Right renal cortex interstitium (tissue), 3 donors: ENCODE measurements at places on chromosomes 2 and 18. TPM values are rescaled to one million over a fixed set of nuclear protein-coding genes. Genes with fewer than 3 reads are reported as not detected.

DNA sequence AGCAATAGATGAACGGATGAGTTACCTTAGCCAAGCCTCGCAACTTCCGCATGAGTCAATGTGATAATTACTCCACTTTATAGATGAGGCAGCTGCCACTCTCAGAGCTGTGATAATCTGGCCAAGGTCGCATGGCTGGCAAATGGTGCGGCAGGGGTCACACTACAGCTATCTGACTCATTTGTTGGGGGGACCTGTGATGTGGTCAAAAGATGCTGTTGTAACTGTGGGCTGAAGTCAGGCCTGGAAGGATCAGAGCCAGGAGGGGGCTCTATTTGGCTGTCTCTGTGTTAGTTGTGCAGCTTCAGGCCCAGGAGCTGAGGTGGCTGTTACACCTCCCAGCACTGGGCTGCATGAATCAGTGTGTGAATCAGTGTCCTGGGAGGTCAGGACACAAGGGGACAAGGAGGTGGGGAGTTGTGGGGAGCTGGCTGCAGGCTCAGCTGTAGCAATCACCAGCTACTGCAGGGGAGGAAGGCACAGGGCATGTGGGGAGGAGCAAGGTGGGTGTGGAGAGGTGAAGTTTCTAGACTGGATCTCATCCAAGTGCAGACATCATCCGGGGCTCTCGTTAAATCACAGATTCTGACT, 33.1 kb downstream of the NGEF start:
- DNase-seq, result no peak

- no peak for DNase-seq
Observed at GRCh38 chr2:232781765-232782164, 5.4 kb upstream of the KCNJ13 start.

The EFEMP1 gene
- 111 TPM for polyA plus RNA-seq

DNA sequence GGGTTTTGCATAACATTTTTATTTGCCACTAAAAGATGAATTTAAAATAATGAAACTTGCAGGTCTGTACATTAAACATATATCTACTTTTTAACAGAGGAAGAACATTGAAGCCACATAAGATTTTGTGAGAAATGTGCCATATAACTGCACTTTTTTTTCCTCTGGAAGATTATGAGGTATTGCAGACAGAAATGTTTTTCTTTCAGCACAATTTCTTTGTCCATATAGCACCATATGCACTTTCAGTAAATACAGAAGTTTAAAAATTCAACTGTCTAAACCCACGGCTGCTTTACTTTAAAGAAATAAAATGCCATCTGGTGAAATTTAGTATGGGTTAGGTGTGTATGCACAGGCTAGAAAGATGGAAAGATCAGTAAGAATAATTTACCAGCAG, 470 bp upstream of the FAP start:
- DNase-seq, result no peak

The GRB14 gene
- polyA plus RNA-seq, result 53.0 TPM

The CCBE1 gene
- 34.8 TPM for polyA plus RNA-seq

The KIAA2012 gene
- 0.11 TPM for polyA plus RNA-seq

DNA sequence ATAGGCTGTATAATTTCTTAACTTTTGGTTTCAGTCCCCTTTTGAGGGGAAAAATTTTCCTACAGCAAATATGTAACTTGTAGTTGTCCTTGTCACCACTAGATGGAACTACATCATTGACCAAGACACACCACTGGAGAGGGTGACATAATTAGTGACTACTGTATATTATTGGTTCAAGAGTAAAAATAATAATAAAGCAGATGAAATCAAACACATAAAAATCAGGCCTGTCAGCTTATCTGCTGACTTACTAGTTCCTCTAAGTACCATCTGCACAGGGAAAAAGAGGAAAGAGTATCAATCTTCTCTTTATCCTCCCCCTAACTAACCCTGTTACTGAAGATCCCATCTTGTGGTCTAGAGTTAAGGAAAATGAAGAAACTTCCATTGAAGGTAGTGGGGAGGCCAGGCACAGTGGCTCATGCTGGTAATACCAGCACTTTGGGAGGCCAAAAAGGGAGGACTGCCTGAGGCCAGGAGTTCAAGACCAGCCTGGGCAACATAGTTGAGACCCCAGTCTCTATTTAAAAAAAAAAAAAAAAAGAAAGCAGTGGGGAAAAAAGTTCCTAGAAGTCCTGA, 29.6 kb upstream of the ENOSF1 start:
- peak; percentile 25 for DNase-seq

- DNase-seq, result no peak
Observed at GRCh38 chr2:119674711-119675500, 4.1 kb upstream of the TMEM177 start.

DNA sequence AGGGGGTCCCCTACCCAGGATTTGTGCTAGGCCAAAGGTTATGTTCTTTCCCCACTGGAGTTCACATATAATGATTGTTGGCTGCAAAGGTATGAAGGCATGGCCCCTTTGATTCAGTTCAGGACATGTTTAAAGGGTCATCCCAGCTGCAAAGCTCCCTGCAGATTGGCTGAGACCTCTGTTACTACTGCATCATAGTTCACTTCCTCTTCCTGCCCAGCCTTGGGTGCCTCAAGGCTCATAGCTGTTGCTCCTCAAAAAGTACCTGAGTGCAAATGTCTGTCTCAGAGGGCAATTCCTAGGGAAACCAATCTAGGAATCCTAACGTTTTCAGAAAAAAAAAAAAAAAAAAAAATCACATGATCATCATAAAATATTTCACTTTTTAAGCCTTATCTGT, 125.1 kb downstream of the ATL2 start:
- no peak for DNase-seq
